ENCODE measurements at places on chromosomes 5 and 9.

DNA sequence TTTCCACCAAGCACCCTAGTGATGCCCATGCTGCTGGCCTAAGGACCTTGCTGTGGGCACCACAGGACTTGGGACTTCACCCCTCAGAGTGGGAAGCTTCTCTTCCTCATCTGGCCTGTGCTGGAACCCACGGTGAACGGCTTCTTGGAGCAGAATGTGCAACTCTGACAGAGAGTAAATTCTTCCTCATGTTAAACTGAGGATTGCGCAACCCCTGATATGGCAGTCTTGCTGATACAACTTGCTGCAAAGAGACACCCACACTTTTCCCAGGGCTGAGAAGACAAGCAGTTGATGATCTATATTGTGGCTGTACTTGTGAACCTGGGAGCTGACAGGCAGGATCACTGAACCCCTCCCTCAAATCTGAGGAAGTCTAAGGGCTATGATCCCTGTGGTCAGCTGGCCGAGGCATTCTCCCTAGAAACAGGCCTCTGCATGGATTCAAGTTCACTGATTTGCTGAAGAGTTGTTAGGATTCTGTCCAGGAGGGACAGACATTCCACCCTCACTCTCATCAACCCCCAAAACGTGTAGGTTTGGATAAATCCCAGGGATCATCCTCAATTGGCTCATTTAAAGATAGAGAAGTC, 307.2 kb downstream of the MTRR start:
- DNase-seq: no peak

DNA sequence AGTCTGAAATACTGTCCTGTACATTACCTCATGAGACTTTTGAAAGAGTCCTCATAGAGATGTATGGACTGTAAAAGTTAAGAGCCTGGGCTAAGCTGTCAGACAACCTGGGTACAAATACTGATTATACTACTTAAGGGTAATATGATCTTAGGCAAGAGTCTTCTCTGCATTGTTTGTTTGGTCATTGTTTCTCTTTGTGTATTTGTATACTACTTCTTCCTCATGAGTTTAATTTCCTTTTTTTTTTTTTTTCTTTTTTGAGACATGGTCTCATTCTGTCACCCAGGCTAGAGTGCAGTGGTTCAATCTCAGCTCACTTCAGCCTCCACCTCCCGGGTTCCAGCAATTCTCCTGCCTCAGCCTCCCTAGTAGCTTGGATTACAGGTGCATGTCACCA, 2.6 kb upstream of the PFDN1 start:
- DNase-seq: no peak

- DNase-seq: no peak
Measured at GRCh38 chr5:43033841-43034590, 6.1 kb downstream of the ANXA2R start.

- no peak for DNase-seq
Measured at GRCh38 chr9:93391898-93392297, 59.6 kb upstream of the FAM120A start.

DNA sequence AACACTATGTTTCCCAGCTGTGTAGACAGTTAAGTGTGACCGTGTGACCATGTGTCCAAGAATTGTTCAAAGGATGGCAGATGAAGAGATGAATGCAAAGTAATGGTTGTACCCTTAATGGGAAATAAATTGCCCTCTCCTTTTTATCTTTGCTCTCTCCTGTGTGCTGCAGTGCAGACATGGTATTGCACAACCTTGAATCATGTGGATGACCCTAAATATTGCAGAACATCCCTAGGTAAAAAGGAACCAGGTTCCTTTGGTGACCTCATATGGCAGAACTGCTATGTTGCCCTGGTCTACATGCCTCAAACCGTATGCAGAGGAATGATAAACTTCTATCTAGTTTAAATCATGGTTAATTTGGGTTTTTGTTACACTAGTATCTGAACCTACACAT, 81.7 kb upstream of the CTNND2 start:
- no peak for DNase-seq

DNA sequence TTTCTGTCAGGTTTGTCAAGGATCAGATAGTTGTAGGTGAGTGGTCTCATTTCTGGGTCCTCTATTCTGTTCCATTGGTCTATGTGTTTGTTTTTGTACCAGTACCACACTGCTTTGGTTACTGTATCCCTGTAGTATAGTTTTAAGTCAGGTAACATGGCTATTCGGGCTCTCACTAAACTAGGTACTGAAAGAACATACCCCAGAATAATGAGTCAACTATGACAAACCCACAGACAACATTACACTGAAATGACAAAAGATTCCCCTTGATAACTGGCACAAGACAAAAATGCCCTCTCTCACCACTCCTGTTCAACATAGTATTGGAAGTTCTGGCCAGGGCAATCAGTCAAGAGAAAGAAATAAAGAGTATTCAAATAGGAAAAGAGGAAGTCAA, 535.3 kb upstream of the CYLC2 start:
- no peak for DNase-seq
